Mesothelial cell of epicardium (in vitro differentiated cells): ENCODE measurements at places on chromosomes 4 and X.

- no peaks in the 10 kb centered on the region for H3K36me3 ChIP-seq
- no peaks in the 10 kb centered on the region for H3K4me1 ChIP-seq
- H3K27me3 ChIP-seq: no peaks in the 10 kb centered on the region
- DNase-seq: no peak
- no peak overlapping the region for H3K27ac ChIP-seq
Observed at GRCh38 chrX:65821721-65822496, 154.5 kb downstream of the MSN start.

DNA sequence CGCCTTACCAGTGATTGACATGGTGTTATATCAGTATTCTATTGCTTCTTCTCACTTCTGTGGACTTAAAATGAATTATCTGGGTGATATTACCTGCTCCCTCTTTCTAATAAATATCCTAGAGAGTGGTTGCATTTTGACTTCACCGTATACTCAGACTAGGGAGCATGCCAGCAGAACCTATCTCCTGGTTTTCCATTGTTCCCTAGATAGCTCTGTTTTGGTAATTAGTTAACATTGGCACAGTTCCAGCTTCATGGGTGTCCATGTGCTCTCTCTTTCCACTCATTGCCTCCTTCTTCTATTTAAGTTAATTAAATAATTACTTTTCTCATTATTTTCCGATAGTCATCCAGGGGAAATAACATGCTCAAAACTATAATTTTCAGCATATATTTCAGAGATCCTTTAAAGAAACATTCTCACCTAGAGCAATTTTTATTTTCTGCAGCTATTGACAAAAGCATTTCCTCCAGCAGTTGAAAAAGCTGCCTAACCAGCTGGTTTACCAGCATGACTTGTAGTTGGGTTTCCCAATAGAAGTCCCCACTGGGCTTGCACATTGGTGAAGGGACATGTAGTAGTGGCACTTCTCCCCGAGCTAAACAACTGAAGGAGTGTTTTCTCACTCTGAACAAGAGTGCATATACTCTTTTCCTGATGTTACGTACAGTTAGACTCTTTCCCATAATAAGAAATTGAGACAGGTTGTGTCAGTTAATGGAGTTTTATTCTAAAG, 27.9 kb upstream of the PAPSS1 start:
- H3K4me3 ChIP-seq: no peak overlapping the region
- no peak for DNase-seq
- H3K27me3 ChIP-seq: peaks cover 11% of the 10 kb centered on the region
- H3K4me1 ChIP-seq: no peaks in the 10 kb centered on the region
- no peaks in the 10 kb centered on the region for H3K36me3 ChIP-seq

DNA sequence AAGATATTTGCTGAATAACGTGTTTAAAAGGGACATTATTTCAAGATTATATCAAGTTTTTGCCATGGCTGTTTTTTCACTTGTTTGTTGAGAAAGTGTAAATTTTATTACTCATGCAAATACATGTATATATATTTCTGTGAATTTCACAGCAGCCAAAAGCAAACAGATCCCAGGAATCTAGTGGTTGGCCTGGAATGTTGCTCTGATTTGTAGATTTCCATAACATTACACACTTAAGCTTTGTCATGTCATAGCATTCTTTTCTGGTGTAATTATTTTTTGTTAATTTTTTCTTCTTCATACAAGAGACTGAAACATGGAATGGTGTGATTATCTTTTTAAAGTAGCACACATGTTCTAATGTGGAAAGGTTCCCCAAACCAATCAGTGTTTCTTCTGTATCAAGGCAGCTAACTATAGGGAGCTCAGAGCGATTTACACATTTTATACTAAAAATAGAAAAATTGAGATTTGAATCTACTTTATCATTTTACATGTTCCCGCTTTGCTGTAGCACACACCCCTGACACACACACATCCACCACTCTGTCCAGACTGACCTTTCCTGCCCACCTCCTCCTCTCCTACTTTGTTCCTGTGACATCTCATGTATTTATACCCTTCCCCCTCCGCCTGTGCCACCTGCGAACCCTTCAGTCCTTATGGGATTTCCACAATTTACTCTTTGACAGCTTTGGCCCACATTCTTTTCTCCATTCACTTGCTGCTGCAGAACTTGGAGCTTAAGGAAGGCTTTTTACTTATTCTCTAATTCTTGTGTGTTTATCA, 20.3 kb downstream of the RUFY3 start:
- H3K4me3 ChIP-seq: no peak overlapping the region
- DNase-seq: no peak
- peak overlapping the region; percentile 57 for H3K27ac ChIP-seq
- peaks cover 3% of the 10 kb centered on the region for H3K36me3 ChIP-seq
- H3K27me3 ChIP-seq: no peaks in the 10 kb centered on the region

DNA sequence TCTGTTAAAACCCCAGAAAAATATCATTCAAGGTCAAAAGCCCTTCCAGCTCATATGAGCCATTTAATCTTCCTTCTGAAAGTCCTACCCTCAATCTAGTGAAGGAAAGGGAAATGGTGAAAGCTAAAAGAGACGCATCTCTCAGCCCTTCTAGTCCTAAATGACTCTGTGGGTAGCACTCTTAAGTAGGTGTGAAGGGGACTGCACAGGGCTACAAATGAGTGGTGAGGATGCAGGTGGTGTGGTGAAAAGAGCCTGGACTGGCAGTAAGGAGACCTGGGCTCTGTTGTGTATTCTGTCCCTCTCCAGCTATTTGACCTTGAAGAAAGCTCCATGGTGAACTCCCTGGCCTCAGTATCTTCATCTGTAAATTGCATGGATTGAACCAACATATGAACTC, 671.8 kb upstream of the DIPK2B start:
- no peaks in the 10 kb centered on the region for H3K36me3 ChIP-seq
- H3K4me3 ChIP-seq: no peak overlapping the region
- no peaks in the 10 kb centered on the region for H3K4me1 ChIP-seq
- no peaks in the 10 kb centered on the region for H3K27me3 ChIP-seq

DNA sequence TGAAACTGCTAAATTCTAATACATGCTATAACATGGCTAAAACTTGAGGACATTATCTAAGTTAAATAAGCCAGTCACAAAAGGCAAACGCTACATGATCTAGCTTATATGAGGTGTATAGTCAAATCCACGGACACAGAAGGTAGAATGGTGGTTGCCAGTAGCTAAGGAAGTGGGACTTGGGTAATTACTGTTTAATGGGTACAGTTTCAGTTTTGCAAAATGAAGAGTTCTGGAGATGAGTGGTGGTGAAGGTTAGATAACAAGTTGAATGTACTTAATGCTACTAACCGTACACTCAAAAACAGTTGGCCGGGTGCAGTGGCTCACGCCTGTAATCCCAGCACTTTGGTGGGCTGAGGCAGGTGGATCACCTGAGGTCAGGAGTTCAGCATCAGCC, 644.5 kb upstream of the DIPK2B start:
- no peak for DNase-seq
- peaks cover under 1% of the 10 kb centered on the region for H3K27me3 ChIP-seq
- H3K36me3 ChIP-seq: peaks cover 15% of the 10 kb centered on the region
